ENCODE measurements at places on chromosomes 13 and 19.

DNA sequence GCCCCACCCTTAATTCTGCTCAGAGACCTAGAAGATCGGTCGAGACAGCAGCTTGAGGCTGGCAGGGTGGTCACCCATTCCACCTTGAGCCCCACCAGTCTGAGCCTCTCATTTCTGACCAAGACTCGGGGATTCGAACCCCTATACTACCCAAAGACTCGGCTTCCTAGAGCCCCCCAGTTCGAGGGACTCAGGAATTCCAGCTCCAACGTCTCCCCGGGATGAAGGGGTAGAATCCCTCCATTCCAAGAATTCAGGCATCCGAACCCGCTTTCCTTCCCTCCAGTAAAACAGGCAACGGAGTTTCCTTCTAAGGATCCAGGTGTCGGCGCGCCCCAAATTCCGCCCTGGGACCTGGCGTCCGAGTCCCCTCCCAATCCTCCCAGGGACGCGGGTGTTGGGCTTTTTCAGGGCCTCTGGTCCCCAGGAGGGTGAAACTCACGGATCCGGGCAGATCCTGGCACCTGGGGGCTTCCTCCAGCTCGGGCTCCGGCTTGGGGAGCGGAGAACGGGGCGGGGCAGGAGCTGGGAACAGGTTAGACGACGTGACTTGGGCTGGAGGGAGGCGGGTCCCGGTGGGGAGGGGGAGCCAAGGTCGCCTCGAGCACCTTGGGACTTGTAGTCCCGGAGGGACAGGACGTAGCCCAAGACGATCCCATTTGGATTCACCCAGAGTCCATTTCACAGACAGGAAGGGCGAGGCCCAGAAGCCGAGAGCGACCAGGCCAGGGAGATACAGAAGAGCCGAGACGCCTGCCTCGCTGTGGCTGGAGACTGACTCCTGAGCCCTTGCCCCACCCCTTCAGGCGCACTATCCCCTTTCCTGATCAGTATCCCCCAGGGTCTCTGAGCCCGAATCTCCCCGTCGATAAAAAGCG is at the start of gene PPP1R13L:
TSS of gene PPP1R13L (minus strand) at position 513 of the 878 bp plus-strand sequence. CDS start 6,751 bp downstream, outside the sequence.
- DNase-seq, result peak; percentile 87

DNA sequence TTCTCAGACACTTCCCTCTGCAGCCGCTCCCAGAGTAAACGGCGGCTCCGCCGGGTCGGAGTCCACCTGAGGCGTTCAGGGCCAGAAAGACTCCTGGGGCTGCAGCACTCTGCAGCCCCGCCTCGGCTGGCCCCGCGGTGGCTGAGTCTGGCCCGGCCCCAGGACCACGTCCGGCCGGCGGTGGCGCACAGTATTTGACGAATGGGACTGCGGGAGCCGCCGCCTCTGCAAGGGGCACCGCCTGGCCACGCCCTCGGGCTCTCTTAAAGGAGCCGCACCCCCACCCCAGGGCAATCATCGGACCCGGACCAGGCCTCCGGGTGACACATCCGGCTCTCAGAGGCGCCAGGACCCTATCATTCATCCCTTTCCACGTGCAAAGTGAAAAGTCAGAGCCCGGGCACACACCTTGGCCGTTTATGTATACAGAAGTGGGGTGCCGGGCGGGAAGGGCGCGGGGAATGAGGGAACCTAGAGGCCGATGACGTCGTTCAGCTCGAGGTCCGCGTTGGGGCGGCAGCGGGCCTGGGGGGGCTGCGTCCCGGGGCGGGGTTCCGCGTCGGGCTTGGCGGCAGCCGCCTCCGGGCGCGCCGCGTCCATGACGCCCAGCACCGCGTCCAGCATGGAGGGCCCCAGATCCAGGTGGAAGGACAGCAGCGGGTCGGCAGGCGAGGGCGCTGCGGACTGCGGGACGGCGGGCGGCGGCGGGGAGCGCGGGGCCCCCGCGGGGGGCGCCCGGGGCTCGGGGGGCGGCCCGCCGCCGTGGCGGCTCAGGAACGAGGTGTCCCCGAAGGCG is 1.2 kb upstream of the LENG9 start:
- DNase-seq, result peak; percentile 91

GRCh38 chr13:24511019-24511815 is 1.4 kb downstream of the PARP4 start:
- peak; percentile 77 for DNase-seq

DNA sequence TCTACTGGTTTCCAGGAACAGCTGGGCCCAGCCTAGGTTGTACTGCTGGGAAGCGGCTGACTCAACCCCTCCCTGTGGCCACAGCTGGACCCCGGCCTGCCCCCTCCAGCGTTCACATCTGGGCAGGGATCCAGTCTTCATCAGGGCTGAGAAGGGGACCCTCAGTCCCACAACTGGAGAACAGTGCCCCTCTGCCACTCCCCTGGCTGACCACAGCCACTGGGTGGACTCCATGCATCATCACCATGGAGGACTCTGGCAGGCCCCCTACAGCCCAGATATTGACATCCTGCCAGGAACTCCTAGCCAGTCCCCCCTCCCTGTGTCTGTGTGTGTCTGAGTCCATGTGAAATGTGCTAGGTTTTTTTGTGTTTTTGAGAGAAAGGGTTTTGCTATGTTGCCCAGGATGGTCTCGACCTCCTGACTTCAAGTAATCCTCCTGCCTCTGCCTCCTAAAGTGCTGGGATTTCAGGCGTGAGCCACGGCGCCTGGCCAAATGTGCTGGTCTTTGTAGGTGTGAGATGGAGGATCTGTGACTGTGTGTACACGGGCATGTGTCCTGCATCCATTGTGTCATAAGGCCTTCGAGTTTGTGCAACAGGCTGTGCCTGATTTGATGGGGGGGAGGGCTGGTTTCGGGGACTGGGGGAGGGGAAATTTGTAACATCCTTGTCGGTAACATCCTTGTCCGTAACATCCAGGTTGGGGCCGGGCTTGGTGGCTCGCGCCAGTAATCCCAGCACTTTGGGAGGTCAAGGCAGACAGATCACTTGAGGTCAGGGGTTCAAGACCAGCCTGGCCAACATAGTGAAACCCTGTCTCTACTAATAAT is 4.0 kb upstream of the HOOK2 start:
- DNase-seq, result peak; percentile 67

DNA sequence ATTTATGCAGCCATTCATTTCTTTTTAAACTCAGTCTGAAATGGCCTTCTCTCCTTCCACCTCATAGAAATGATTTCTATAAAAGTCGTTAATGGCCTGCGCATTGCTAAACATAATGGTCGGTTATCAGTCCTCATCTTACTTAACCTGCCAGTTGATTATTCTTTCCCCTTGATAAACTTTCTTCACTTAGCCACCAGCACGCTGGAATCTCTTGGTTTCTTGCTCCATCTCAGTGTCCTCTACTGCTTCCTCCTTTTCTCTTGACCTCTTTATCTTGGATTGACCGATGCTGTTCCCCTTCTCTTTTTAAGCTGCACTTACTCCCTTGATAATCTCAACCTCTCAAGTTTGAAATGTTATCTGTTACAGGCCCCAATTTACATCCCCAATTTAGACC is 12.2 kb upstream of the CLC start:
- DNase-seq, result no peak

DNA sequence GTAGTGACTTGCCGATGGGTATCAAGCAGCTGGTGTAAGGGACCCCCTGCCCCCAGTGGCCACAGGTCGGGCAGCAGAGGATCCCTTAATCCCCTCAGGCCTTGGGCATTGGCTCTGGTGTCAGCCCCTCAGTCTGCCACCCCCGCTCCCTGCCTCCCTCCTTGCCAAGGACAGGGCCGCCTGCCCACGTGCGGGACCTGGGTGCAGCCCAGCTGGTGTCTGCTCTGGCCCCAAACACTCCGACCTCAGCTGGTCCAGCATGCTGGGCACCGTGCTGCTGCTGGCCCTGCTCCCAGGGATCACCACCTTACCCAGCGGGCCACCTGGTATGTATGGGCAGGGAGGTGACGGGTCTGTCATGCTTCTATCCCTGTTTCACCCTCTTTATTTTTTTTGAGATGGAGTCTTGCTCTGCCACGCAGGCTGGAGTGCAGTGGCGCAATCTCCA is at the start of gene TGFBR3L:
TSS of gene TGFBR3L (plus strand) at position 233 of the 448 bp plus-strand sequence.
- no peak for DNase-seq

DNA sequence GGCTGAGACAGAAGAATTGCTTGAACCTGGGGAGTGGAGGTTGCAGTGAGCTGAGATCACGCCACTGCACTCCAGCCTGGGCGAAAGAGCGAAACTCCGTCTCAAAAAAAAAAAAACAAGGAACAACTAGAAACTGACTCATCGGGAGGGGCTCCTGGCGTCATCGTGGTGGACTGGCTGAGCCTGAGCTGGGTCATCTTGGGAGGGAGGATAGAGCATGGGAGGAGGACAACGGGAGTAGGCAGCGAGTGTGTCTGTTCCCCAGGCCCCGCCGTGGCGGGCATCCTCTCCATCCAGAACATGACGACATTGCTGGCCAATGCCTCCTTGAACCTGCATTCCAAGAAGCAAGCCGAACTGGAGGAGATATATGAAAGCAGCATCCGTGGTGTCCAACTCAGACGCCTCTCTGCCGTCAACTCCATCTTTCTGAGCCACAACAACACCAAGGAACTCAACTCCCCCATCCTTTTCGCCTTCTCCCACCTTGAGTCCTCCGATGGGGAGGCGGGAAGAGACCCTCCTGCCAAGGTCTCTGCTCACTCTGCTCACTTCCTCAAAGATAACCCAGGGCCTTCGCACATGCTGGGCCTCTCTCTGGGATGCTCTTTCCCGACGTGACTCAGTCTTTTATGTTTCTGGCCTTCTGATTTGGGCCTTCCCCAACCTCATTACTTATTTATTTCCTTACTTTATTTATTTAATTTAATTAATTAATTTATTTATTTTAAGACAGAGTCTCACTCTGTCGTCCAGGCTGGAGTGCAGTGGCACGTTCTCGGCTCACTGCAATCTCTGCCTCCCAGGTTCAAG is 16.6 kb downstream of the DDX39A start:
- peak; percentile 91 for DNase-seq

DNA sequence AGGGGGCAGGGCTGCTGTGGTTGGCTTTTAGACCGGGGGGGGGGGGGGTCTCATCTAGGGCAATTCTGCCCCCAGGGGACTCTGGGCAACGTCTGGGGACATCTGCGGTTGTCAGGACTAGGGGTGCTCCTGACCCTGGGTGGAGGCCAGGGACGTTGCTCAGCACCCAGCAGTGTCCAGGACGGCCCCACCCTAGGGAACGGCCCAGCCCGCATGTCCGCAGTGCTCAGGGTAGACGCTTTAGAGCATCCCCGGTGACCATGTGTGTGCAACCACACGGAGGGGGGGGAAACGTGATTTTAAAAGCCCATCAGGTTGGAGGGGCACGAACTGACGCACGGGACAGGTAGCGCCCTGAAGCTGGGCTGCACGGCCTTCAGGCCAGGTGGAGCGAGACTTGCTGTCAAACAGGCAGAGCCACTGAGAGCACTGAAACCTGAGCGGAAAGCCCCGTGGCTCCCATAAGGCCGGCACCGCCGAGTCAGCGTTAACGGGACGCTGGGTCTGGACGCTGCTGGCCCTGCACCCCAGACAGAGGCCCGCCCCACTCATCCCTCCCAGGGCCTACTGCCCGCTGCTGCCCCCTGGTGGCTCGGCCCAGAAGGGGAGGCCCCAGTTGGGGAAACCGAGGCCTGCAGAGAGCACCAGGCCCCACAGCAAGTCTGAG is 8.3 kb downstream of the CACTIN start:
- peak; percentile 94 for DNase-seq

DNA sequence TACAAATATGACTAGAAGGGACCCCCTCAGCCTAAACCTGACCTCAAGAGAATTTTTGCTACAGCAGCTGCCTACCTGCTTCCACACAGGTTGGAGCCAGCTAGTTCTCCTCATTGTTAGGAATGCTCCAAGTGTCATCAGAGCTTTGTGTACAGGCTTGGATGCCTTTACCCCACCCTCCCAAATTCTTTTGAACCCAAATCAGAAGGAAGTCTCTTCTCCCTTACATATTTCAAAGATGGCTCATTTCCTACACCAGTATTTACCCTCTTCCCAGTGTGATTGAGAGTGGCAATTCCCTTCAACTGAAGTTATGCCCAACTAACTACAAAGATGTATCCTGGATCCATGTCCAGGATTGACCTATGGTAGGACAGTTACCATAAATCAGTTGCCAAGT is 323.2 kb downstream of the OXGR1 start:
- DNase-seq, result no peak

DNA sequence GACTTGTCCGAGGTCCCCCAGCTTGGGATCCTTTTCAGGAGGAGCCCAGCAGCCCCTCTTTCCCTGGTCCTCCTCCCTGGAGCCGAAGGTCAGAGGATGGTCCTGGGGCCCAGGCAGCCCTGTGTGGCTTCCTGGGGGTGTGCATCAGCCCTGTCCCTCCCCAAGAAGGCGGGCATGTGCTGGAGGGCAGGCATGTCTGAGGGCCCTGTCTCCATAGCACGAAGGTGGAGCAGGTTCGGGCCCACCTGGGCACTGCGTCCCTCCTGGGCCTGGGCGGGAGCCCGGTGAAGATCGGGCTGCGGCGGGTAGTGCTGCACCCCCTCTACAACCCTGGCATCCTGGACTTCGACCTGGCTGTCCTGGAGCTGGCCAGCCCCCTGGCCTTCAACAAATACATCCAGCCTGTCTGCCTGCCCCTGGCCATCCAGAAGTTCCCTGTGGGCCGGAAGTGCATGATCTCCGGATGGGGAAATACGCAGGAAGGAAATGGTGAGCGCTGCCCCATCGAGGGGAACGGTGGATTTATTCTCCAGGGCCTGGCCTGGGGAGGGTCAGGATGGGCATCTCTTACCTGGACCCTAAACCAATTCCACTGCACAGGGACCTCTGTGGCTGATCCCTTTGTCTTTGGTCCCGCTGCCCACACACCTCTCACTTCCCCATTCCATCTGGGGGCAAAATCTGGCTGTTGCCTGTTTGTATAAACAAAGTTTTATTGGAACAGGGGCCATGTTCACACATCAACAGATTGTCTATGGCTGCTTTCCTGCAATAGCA is 10.9 kb downstream of the TIMM13 start:
- DNase-seq, result no peak

DNA sequence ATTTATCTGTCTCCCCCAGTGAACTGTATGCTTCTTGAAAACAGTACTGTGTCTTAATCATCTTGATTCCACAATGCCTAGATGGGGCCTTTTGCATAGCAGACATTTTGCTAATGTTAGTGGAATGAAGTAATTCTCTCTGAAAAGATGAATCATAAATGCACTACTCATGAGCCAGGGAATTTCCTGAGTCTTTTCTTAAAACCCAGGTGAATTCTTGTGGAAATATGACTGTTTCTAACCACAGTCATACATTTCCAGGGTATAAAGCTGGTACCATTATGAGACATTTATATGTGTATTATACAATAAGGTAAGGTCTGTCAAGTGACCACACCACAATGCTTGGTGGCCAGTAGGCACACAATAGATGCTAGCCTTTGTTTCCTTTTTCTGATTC is 5.5 kb upstream of the KCTD4 start:
- DNase-seq, result peak; percentile 77

GRCh38 chr19:20103091-20103740 is 25.4 kb downstream of the ZNF90 start:
- no peak for DNase-seq

GRCh38 chr13:111122056-111122455 is 6.9 kb downstream of the ARHGEF7 start:
- no peak for DNase-seq

- DNase-seq, result no peak
Measured at GRCh38 chr19:56504581-56504980, 3.1 kb upstream of the ZNF471 start.

All from GM03348 (cell line).